ENCODE measurements at places on chromosomes 13 and 19. TPM values are rescaled to one million over a fixed set of nuclear protein-coding genes. Genes with fewer than 3 reads are reported as not detected.

The TRAPPC6A gene
- total RNA-seq, result 38.8 TPM

The DOCK9 gene
- total RNA-seq, result 79.3 TPM

The CEACAM16 gene
- not detected for total RNA-seq

The MUC16 gene
- not detected for total RNA-seq

The MIA gene
- not detected for total RNA-seq

The FBN3 gene
- not detected for total RNA-seq

The ASF1B gene
- total RNA-seq, result 0.59 TPM
